ENCODE measurements at places on chromosomes 11 and 22. TPM values are rescaled to one million over a fixed set of nuclear protein-coding genes. Genes with fewer than 3 reads are reported as not detected.
A peak's percentile ranks its signal among the peaks of the same experiment; 100 is the strongest.

ATM gene
- total RNA-seq = 28.3 TPM

MICAL3 gene
- total RNA-seq = 15.3 TPM

APOL5 gene
- total RNA-seq = not detected

OR56B4 gene
- total RNA-seq = not detected

CCDC34 gene
- 11.4 TPM for total RNA-seq

GRCh38 chr11:102926961-102927623, 28.4 kb downstream of the MMP13 start:
- no peak for DNase-seq

- peak; percentile 8 for DNase-seq
Observed at GRCh38 chr11:82494988-82495432, 238.7 kb downstream of the FAM181B start.

- no peak for DNase-seq
Observed at GRCh38 chr22:26838471-26838825, 181.1 kb downstream of the MIAT start.

GRCh38 chr11:2380807-2381350, 3.8 kb downstream of the CD81 start:
- DNase-seq = no peak

MMP1 gene
- 7.9 TPM for total RNA-seq

DNA sequence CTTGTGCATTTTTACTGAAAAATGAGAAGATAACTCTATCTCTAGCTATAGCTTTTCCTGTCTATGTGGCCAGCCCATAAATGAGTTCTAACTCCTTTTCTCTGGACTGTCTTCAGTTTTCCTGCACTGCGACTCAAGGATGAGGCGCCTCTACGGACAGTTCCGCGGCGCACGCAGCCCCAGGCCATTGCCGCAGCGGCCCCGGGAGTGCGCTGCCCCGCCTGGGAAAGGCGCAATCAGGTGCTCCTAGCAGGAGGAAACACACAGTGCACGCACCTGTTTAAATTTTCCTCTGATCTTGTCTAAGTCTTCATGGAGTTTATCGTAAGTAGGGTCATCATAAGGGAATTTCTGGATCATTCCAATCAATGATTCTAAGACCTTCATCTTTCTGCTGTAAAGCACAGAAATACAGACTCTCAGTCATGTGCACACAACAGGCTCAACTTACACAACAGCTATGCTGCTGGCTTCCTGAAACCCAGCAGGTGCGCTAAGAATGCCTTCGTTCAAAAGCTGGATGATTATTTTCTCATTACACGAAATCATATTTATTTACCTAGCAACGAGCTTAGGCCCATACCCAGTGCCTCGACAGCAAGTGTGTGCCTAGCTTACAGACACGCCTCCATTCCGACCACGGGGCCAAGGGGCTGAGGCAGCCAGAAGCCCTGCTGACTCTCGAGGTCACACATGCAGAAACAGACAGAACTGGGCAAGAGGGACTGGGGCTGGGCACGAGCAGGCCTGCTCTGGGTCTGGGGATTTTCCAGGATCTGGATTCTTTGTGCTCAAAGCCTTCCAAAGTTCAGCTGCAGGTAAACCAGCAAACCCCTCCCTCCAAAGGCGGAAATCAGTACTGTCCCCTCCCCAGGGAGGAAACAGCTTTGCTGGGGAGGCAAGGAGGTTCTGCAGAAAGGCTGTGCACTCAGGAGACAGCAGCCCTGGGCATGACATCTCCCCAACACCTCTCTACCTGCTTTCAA, 7.2 kb downstream of the LTO1 start:
- DNase-seq = no peak

MN1 gene
- total RNA-seq = 0.37 TPM

- DNase-seq = no peak
Observed at GRCh38 chr11:111573821-111574249, 28.4 kb upstream of the SIK2 start.

ZBTB3 gene
- total RNA-seq = 9.2 TPM

CHST1 gene
- total RNA-seq = 2.9 TPM

- no peak for DNase-seq
Observed at GRCh38 chr11:34191578-34191977, 86.1 kb downstream of the NAT10 start.

PLEKHB1 gene
- total RNA-seq = 0.13 TPM

- no peak for DNase-seq
Observed at GRCh38 chr11:131626788-131627187, 256.4 kb downstream of the NTM start.

- DNase-seq = peak; percentile 89
Observed at GRCh38 chr22:27115816-27116256, 458.4 kb downstream of the MIAT start.

- DNase-seq = no peak
Observed at GRCh38 chr11:4991060-4991459, 3.6 kb upstream of the OR51L1 start.

GRCh38 chr11:101046947-101047346, 82.7 kb downstream of the PGR start:
- DNase-seq = no peak

GRCh38 chr22:17949642-17950473, 74.5 kb downstream of the MICAL3 start:
- DNase-seq = peak; percentile 56

- DNase-seq = no peak
Observed at GRCh38 chr22:38431266-38432010, 23.6 kb downstream of the KCNJ4 start.

DNA sequence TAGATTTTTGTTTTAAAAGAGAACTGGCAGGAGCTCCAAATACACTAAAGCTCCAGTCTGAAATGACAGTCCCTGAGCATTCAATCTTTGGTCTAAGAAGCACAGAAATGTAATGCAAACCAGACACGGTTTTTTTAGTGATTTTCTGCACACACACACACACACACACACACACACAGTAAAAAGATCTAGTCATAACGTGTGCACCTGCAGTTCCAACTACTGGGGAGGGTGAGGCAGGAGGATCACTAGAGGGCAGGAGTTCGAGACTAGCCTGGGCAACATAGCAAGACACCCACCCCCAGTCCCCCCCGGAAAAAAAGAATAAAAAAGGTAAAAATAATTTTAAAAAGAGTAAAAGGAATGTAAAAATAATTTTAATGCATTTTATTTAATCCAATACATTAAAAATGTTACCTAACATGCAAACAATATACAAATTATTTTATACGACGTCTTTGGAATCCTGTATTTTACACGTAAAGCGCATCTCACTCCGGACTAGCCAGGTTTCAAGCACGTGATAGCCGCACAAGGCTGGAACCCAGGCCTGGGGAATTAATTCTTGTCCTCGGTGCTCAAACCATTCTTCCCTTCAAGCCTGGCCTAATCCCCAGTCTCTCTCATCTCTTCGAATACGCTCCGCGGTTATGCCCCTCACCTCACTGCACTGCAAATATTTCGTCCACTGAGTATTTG, 762 bp upstream of the TBC1D22A start:
- no peak for DNase-seq
